Lower lobe of right lung (tissue), 2 donors: ENCODE measurements at places on chromosomes 6 and 20. TPM values are rescaled to one million over a fixed set of nuclear protein-coding genes. Genes with fewer than 3 reads are reported as not detected.
A peak's percentile ranks its signal among the peaks of the same experiment; 100 is the strongest.

DNA sequence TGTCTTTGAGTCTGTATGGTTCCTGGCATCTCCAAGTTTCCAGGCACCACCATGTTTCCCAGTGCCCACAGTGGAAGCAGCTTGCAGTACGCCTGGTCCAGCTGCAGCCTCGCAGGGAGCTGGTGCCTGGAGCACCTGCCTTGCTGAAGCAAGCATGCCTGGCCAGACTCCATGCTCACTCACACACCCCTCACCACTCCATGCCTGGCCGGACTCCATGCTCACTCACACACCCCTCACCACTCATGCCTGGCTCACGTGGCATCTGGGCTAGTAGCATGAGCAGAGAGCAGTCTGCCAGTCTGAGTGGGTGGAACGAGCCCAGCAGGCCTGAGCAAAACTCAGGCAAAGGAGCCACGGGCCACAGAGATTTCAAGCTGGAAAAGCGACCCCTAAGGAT lies 214.3 kb downstream of the TFAP2C start:
- no peaks in the 10 kb centered on the region for H3K36me3 ChIP-seq
- peaks cover under 1% of the 10 kb centered on the region for H3K27me3 ChIP-seq
- H3K27ac ChIP-seq = no peak overlapping the region
- peak; percentile 78 for DNase-seq
- H3K4me3 ChIP-seq = no peak overlapping the region
- H3K4me1 ChIP-seq = no peaks in the 10 kb centered on the region

DNA sequence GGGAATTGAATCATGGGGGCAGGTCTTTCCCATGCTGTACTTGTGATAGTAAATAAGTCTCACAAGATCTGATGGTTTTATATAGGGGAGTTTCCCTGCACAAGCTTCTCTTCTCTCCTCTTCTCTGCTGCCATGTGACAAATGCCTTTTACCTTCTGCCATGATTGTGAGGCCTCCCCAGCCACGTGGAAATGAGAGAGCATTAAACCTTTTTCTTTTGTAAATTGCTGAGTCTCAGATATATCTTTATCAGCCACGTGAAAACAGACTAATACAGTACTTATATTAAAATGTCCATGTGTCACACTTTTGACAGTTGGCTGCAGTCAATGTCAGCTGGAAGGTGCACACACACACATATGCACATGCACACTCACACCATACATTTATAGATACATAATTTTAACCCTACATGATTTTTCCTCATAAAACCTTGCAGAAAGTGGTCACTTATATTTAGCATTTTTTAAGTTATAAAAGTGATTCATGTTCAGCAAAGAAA lies 128.9 kb downstream of the OTOR start:
- DNase-seq = no peak
- H3K4me1 ChIP-seq = no peaks in the 10 kb centered on the region
- H3K36me3 ChIP-seq = no peaks in the 10 kb centered on the region
- H3K4me3 ChIP-seq = no peak overlapping the region
- no peak overlapping the region for H3K27ac ChIP-seq

Gene MRPS18B
- 55.0 TPM for total RNA-seq

- H3K36me3 ChIP-seq = no peaks in the 10 kb centered on the region
- no peak for DNase-seq
- peaks cover 27% of the 10 kb centered on the region for H3K4me1 ChIP-seq
- H3K27me3 ChIP-seq = peaks cover 3% of the 10 kb centered on the region
These were observed 23.2 kb upstream of the ROS1 start for GRCh38 chr6:117448732-117449485.

DNA sequence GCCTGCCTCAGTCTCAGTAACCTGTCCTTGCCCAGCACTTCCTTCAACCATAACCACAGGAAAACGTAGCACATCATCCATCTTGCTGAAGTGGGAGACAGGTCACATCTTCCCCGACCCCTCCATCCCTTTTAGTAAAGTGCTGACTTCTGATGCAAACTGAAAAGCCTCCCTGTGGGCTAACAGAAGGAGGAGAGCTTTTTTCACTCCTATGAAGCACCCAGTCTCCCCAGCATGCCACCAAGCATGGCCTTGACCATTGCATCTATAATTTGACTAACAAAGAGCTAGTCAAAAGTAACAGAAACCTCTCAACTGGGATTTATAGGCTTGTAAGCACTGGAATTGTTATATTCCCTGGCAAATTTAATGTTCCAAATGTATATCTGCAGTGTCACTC lies 288.9 kb upstream of the IRAK1BP1 start:
- H3K27me3 ChIP-seq = no peaks in the 10 kb centered on the region
- H3K36me3 ChIP-seq = no peaks in the 10 kb centered on the region
- no peak for DNase-seq
- no peak overlapping the region for H3K4me3 ChIP-seq
- H3K27ac ChIP-seq = no peak overlapping the region
